GM20000 (cell line): ENCODE measurements at places on chromosomes 7 and 10.

GRCh38 chr10:123906884-123907652 lies 15.5 kb upstream of the CPXM2 start:
- no peak for DNase-seq

DNA sequence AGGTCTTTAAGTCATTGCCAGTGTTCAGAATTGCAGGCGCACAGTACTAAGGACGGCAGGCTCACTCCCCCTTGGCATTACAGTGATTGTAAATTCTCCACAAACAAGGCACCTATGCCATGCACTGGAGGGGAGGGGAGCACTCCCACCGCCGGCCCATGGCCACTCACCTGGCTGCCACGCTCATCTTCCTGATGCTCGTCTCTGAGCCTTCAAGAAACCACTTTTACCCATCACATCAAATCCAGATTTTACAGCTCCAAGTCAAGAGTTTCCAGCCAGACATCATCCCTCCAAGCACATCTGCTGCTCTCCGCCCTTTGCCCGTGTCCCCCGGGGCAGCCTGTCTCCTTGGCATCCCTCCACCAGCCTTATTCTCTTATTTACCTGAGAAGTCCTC lies 350.2 kb upstream of the SHH start:
- no peak for DNase-seq

DNA sequence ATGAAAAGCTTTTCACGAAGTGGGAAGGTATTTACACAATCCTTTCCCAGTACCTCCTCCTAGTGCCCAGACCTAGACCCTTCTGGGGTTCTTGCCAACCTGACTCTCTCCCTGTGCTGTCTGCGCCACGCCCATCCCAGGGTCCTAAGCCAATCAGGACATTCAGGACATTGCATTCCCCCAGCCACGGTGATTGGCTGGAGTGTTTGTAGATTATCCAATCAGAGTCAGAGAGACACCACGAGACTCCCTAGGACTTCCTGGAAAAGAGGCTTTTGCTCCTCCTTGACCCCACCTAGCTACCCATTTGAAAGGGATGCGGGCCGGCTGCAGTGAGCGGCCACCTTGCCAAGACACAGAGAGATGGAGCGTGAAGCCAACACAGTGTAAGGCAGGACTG lies 3.5 kb upstream of the GDF2 start:
- no peak for DNase-seq

DNA sequence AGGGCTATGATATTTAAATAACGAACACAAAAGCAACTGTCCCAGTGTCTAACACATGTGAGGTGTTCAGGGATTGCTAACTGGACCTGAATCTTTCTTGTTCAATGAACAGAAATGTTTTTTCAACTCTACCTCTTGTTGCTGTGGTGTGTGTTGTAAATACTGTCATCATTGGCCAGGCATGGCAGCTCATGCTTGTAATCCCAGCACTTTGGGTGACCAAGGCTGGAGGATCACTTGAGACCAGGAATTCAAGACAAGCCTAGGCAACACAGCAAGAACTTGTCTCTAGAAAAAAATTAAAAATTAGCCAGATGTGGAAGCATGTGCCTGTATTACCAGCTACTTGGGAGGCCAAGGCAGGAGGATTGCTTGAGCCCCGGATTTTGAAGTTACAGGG lies 1250.9 kb downstream of the TYW1 start:
- DNase-seq: no peak

DNA sequence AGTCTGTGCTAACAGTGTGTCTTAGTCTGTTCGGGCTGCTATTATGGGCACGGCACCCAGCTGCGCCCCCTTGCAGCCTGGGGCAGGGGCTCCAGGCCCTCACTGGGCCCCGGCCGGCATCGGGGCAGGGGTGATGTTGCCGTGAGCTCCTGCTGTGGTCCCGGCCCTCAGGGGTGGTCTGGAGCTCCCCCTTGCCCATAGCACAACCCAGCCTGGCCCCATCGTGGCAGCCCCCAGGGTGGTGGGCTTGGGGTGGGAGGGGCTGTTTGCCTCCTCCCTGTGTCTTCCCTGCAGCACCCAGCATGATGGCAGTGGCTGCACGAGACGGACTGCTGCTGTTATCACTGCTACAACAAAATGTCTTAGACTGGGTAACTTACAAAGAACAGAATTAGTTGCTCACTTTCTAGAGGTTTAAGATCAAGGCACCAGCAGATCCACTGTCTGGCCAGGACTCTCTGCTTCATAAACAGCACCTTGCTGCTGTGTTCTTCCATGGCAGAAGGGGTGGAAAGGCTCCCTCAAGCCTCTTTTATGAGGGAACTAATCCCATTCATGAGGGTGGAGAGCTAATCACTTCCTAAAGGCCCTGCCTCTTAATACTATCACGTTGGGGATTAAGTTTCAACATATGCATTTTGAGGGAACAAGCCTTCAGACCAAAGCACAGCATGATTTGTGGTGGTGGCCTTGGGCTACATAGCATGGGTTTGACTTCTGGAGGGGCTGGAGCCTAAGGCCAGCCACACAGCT lies 149.5 kb downstream of the SEC23IP start:
- no peak for DNase-seq
